ENCODE measurements at places on chromosomes 7 and 10.

DNA sequence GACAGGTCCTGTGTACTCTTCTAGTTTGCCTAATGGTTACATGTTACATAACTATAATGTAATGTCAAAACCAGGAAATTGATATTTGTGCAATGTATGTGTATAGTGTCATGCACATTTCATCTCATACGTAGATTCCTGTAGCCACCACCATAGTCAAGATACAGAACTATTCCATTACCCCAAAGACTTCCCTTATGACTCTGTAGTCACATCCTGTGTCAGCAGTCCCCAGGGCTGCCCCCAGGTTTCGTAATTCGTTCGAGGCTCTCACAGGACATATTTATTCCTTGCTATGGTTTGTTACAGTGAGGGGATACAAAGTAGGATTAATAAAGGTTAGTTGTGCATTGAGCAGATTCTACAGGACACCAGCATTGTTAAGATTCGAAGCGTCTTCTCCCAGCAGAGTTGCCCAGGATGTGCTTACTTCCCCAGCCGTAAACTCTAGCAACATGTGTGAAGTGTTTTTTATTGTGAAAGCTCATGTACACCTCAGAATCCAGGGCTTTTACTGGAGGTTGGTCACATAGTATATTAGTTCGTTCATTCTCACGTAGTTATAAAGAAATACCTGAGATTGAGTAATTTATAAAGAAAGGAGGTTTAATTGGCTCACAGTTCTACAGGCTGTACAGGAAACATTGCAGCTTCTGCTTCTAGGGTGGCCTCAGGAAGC is 18.6 kb downstream of the RABGEF1 start:
- no peak for DNase-seq

DNA sequence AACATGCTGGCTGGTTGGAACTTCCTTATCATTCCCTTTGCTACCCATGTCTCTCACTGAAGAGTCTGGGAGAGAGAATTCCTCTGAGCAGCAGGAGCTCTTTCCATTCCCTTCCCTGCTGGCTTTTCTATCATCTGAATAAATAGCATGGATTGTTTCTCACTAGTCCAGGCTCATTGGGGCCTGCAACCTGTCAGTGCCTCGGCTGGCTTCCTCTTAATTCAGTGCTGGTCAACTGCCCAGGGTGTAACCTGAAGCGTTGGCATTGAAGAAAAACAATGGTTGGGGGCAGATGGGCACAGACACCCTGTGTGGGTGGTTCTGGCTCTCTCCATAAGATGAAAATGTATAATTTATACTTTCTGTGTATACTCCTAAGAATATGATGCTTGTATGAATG is 155.6 kb downstream of the ANLN start:
- no peak for DNase-seq

GRCh38 chr10:78672918-78673317 is 395.8 kb upstream of the ZMIZ1 start:
- DNase-seq: no peak

DNA sequence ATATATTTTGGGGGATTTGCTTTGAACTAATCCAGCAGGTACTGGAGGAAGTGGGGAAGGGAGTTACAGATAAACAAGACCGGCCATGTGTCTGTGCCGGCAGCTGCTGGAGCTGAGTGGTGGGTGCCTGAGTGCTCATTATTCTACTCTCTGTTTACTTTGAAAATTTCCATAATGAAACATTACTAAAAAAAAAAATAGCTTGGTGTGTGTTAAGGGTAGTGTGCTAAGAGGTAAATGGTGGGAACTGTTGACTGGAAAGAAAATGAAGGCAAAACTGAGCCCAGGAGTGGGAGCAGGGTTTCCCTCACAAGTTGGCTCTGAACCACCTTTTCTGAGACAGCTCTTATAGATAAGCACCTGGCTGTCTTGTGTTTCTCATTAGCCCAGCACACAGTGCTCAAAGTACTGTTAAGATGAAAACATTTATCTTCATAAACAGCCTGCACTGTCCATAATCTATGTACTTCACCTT is 50.6 kb downstream of the PARD3 start:
- DNase-seq: no peak

DNA sequence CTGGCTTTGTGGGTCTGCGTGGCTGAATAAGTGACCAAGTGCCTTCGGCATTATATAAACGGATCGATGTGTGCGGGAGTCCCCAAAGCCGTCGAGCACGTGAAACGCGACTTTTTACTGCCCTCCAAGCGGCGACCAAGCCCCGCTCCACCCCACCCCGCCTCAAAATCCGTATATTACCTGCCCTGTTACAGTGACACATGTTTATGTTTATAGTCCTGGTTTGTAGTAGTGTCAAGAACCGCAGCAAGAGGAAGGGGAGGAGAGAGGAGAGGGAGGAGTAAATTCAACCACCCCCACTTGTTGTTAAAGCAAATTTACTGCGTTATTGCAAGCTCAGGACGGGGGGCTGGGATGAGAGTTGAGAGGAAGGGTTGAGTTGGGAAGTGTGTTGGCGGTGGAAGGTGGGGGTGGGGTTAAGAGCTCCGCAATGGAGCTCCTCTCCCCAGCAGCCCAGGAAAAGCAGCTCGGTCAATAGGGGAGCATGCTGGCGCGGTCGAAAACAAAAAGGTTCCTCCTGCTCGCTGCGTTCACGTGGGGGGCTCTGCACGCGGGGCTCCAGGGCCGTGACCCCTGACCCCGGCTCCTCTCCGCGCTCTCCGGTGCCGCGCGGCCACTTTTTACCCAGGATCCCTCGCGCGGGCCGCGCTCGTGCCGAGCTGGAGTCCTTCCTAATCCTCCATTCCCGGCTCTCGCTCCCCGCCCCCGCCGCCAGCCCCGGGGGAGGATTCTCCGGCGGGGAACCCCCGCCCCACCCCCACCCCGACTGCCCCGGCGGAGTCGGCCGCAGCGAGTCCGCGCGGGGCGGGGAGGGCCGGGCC is at the start of gene SKIDA1:
Gene SKIDA1, minus strand, starts transcription at position 316 of the 821 bp plus-strand sequence. CDS start 7,860 bp downstream, outside the sequence.
- DNase-seq: peak; percentile 98

GRCh38 chr7:103752995-103753394 is 236.5 kb downstream of the RELN start:
- no peak for DNase-seq
